Pons (tissue), 1 donor: ENCODE measurements at places on chromosomes 16 and 17.

DNA sequence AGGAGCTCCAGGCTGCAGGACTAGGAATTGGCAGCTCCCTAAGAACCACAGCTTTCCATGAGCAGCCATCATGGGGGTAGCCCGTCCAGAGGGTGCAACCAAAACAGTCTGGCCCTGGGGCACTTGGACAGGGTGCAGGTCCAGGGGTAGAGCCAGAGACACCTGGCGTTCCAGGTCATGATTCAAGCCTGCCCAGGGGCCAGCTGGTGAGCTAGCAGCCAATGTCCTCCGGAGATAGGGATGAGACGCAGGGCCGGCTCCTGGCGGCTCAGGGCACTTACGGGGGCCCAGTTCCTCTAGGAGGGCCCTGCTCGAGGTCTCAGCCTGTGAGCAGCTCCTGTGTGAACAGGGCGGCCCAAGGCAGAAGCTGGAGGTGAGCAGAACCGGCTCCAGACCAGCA lies 22.1 kb downstream of the PIEZO1 start:
- no peak for DNase-seq

GRCh38 chr17:80064696-80065095 lies 28.3 kb downstream of the CCDC40 start:
- no peak for DNase-seq

DNA sequence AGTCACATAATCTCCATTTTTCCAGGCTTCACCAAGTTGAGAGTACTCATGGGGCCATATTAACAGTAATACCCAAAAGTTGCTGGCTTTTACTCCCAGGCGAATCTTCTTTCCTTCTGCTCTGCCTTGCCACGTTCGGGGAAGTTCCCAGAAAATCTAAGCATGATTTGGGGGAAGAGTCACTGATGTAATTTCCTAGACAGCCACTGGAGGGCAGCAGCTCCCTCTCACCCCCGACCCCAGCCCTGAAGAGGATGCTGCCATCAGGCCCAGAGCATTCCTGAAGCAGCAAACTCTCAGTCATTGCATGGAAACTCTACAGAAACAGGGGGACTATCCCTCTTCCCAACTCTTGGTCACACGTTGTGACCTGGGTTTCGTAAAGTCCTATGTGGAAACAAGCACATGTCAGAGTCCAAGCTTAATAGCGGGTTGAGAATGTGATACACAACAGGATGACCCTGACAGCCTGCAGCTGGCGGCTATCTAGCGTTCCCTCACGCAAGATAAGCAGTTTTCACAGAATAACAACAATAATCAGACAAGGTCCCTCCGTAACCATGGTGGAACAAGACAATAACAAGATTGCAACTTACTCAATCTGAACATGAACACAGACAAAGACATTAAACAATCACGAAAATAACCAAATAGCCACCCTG lies 43.8 kb upstream of the DHX40 start:
- DNase-seq = peak; percentile 46

GRCh38 chr17:17032131-17032692 lies 10.0 kb upstream of the MPRIP start:
- DNase-seq = peak; percentile 79

GRCh38 chr16:70601576-70602575 lies 44.5 kb upstream of the IL34 start:
- no peak for DNase-seq

- no peak for DNase-seq
These were observed 52.9 kb upstream of the ETV4 start for GRCh38 chr17:43599046-43599395.

GRCh38 chr17:14268264-14268663 lies 31.6 kb upstream of the CDRT15 start:
- DNase-seq = no peak

- no peak for DNase-seq
These were observed 208.2 kb upstream of the MYOCD start for GRCh38 chr17:12457493-12457892.

DNA sequence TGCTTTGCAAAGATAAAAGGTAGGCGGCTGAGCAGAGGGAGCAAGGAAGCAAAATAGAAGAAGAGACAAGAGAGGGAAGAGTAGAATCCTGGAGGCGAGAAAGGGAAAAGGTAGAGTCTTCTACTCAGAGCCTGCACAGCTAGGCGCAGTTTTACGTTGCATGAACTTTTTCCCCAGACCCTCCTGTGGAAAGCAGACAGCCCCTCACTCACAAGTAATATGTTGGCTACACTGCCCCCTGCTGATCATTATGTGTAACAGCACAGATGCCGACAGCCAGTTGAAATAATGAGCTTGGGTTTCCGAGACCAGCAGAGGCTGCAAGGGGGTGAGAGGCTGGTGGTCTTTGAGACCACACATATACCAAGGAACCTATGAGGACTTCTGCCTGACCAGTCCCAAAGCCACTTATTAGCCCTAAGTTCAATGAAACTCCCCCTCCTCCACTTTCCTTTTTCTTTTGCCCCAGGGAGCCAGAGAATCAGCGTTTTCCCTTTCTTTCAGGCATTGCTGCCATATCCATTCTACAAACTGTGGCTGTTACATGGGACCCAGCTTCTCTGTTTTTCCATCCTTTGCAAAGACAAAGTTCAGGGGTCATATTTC lies 22.5 kb upstream of the CMTR2 start:
- DNase-seq = peak; percentile 37

DNA sequence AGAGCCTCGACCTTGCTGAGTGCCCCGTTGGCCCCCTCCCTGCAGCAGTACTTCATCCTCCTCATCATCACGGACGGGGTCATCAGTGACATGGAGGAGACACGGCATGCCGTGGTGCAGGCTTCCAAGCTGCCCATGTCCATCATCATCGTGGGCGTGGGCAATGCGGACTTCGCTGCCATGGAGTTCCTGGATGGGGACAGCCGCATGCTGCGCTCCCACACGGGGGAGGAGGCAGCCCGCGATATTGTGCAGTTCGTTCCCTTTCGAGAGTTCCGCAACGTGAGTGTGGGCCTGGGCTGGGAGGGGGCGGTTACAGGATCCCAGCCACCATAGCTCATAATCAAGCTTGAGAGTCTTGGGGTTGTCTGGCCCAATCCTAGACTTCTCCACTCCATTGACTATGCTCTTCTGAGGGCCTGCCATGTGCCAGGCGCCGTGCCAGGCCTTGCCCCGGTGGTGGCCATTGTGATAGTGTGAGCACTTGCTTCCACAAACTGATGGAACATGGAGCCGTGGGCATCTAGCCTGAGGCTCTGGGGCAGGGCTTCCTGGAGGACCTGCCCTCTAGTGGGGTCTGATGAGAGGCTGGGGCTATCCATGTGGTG lies 39.7 kb downstream of the PSME3IP1 start:
- no peak for DNase-seq

DNA sequence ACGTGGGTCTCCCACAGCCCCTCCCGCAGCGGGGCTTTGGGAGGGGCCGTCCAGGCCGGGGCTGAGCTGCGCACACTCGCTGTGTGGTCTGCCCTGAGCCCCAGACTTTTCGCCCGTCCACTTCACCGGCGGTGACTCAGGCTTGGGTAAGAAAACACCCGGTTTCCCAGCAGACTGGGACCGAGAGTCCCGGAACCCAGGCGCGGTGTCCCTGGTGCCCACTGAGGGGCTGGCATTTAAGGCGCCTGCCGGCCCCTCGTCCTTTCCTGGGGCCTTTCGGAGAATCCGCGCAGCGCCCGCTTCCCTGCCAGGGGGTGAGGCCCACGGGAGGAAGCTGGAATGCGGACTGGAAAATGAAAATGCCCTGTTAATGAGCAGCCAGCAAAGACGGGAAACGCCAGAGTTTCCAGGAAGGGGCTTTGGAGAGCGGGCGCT lies 100.3 kb downstream of the C16orf95 start:
- DNase-seq = no peak

DNA sequence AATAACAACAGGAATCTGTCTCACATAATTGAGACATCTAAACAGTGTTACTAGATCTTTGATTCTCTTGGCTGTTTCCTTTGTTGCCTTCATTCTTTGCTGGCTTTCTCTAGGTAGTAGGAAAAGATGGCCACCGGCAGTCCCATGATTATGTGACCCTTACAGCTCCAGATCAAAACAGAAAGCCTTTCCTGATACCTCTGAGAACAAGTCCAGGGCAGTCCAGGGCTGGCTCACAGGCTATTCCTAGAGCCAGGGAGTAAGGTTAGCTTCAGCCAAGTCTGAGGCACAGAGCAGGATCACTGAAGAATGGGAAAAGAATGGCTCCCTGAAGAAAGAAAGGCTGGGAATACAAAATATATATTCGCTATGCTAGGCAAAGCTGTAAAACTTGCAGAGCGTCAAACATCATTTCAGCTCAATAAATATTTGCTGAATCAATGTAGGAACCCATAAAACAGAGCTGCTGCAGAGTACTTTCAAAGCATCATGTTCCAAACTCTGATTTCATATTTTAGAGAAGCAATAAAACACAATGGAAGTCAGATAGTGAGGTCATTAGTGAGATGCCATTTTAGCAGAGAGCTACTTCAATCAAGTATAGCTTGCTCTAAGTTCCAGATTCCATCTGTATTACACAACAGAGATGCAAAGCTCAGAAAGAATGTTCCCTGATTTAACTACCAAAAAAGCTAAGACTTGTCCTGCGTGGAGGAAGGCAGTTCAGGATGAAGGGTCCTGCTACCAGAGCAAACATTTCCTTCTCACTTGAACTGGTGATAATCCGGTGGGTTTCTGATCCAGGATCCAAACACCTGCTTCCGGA lies 23.4 kb downstream of the ADAT1 start:
- DNase-seq = no peak

DNA sequence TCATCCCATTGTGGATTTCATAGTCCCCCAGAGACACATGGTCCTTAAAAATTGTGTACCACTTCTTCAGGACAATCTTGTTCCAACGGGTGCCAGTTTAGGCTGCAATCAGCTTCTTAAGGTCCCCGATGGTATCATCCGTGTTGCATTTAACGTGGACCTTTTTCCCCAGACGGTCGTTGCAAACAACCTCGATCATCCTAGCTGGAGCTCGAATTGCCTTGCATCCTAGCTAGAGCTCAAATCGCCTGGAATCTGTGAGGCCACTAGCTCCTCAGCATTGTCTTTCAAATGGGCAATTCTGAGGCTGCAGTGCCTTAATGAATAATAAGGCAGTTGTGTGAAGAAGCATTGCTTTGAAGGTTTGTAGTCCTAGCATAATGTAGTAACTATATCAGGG lies 37.7 kb upstream of the RHBDL3 start:
- DNase-seq = no peak

GRCh38 chr17:76667786-76668453 lies 24.4 kb upstream of the ST6GALNAC1 start:
- no peak for DNase-seq

DNA sequence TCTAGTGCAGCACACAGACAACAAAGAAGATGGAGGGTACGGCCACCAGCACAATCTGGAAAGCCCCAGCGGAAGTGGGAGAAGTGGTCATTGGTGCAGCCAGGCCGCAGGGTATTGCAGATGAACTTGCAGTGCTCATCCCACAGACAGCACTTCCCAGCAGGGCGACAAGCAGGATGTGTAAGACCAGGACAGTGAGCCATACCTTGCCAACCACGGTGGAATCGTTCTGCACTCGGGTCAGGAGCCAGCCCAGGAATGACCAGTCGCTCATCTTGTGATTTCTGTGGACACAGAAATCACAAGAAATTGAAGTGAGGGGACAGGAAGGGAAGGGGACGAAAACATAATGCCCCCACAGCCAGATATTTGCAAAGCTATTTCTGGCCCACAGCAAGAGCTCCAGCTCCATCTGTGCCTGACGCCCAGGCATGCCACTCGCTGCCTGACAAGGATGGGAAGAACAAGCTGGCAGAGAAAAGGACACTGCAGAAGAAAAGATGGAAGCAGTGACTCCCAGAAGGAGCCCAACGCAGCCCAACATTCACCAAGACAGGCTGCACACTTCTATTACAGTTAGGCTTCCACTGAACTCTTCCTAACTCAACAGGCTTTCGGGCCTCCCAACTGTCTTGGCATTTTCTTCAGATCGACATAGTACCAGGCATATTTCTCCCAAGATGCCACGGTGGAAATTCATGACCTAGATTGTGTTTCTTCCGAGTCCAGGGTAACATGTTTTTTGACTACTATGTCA lies 17.5 kb upstream of the MYO18A start:
- DNase-seq = no peak
